ENCODE measurements at places on chromosomes 4 and X. TPM values are rescaled to one million over a fixed set of nuclear protein-coding genes. Genes with fewer than 3 reads are reported as not detected.

GRCh38 chr4:183261953-183262775 lies 57.9 kb downstream of the CLDN22 start:
- H3K4me1 ChIP-seq: no peaks in the 10 kb centered on the region
- H3K4me3 ChIP-seq: no peak overlapping the region
- H3K27me3 ChIP-seq: no peaks in the 10 kb centered on the region
- H3K36me3 ChIP-seq: peaks cover 72% of the 10 kb centered on the region

- H3K27me3 ChIP-seq: no peaks in the 10 kb centered on the region
- no peak overlapping the region for H3K27ac ChIP-seq
- no peaks in the 10 kb centered on the region for H3K4me1 ChIP-seq
- H3K36me3 ChIP-seq: no peaks in the 10 kb centered on the region
- no peak overlapping the region for H3K4me3 ChIP-seq
Observed at GRCh38 chr4:14865804-14866203, 136.5 kb upstream of the CPEB2 start.

GRCh38 chrX:70402721-70403120 lies 20.4 kb upstream of the GDPD2 start:
- no peak for DNase-seq
- H3K27ac ChIP-seq: no peak overlapping the region
- H3K27me3 ChIP-seq: no peaks in the 10 kb centered on the region
- H3K4me1 ChIP-seq: no peaks in the 10 kb centered on the region

GRCh38 chr4:174681723-174682300 lies 147.2 kb downstream of the GLRA3 start:
- no peak for DNase-seq
- no peak overlapping the region for H3K4me3 ChIP-seq
- no peak overlapping the region for H3K27ac ChIP-seq
- H3K4me1 ChIP-seq: no peaks in the 10 kb centered on the region
- no peaks in the 10 kb centered on the region for H3K36me3 ChIP-seq

- no peak for DNase-seq
- H3K36me3 ChIP-seq: peaks cover 2% of the 10 kb centered on the region
- no peak overlapping the region for H3K4me3 ChIP-seq
- H3K27me3 ChIP-seq: no peaks in the 10 kb centered on the region
Observed at GRCh38 chrX:101287402-101287801, 3.7 kb downstream of the TAF7L start.

DNA sequence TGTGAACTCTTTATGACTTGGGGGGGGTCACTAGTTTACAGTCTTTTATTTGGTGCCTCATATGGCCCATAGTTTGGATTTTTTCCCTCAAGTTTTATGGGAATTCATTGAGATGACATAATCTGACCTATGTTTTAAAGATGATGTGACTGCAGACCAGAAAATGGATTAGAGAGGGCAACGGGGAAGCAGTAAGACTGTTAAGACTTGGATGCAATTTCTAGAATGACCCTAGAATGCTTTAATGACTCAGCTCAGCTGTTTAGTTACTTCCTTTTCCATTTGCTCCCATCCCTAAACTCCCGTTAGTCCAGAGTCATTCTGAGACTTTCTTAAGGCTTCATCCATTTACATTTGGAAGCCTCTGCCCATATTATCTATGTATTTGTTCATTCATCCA lies 59.9 kb upstream of the PDGFRA start:
- no peak for DNase-seq
- H3K27ac ChIP-seq: no peak overlapping the region
- H3K27me3 ChIP-seq: no peaks in the 10 kb centered on the region
- H3K36me3 ChIP-seq: no peaks in the 10 kb centered on the region
- no peaks in the 10 kb centered on the region for H3K4me1 ChIP-seq

The GYPA gene
- not detected for total RNA-seq

- no peak overlapping the region for H3K4me3 ChIP-seq
- no peak for DNase-seq
- H3K36me3 ChIP-seq: no peaks in the 10 kb centered on the region
- no peak overlapping the region for H3K27ac ChIP-seq
- H3K4me1 ChIP-seq: no peaks in the 10 kb centered on the region
Observed at GRCh38 chr4:8069102-8069752, 89.4 kb downstream of the ABLIM2 start.

DNA sequence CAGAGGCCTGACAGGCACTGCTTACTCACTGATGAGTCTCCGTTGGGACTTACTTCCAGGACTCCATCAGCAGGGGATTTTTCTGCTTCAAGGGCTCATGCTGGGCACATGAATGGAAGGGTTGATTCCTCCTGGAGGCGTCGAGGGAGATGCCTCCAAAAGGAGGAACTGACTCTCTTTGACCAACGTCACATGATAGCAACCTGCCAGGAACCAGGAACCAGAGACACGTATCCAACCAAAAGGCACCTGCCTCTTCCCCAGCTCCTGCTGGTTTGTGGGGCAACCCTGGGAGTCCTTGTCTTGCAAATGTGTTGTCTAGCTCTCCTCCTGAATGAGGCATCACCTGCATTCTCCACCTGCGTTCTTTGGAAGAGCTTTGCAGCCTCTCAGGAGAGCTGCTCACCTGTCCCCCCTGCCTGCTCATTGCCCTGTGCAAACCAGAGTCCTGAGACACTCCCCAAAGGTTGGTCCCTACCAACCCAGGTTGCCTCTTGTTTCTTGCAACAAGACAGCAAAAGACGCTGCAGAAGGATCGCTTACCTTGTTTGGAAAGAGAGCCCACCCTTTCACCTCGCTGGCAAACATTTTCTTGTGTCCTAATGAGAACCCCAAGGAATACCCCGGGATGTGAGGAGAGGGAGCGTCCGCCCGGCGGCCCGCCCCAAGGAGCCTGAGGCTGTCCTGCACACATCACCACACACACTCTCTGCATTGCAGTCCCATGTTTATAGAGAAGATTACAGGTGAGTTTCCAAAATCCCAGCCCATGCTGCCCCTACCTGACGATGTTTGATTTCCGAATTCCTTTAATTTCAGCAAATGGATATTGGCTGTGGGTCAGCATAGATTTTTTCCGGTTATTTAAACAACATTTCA lies 30.5 kb upstream of the SHOX start:
- peak overlapping the region; percentile 35 for H3K4me3 ChIP-seq
- peaks cover 31% of the 10 kb centered on the region for H3K36me3 ChIP-seq
- H3K27ac ChIP-seq: no peak overlapping the region
- H3K4me1 ChIP-seq: no peaks in the 10 kb centered on the region
- DNase-seq: peak; percentile 76
- H3K27me3 ChIP-seq: no peaks in the 10 kb centered on the region

DNA sequence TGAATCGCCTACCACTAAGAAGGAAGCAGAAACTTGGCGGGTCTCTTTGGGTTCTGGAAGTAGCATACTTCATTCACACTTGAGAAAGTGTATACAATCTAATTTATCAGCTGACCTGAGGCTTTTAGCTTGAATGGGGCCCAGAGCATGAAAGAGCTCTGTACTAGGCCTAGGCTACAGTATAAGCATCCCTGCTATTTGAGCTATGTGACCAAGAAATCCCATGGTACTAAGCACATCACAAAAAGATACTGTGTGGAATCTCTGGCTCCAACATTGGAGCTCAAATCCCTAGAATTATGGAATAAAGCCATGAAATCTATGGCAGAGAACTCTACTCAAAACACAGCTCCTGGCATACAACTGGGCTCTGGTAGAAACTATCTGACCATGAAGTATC lies 43.9 kb upstream of the CCDC149 start:
- H3K4me1 ChIP-seq: peaks cover 6% of the 10 kb centered on the region
- no peak overlapping the region for H3K4me3 ChIP-seq
- H3K36me3 ChIP-seq: no peaks in the 10 kb centered on the region
- DNase-seq: no peak
- no peaks in the 10 kb centered on the region for H3K27me3 ChIP-seq
- H3K27ac ChIP-seq: no peak overlapping the region

GRCh38 chr4:38983291-38983690 lies 48.9 kb downstream of the TMEM156 start:
- no peak overlapping the region for H3K27ac ChIP-seq
- H3K4me1 ChIP-seq: no peaks in the 10 kb centered on the region
- H3K36me3 ChIP-seq: no peaks in the 10 kb centered on the region
- no peaks in the 10 kb centered on the region for H3K27me3 ChIP-seq
- H3K4me3 ChIP-seq: no peak overlapping the region

The OPHN1 gene
- 1.5 TPM for total RNA-seq

DNA sequence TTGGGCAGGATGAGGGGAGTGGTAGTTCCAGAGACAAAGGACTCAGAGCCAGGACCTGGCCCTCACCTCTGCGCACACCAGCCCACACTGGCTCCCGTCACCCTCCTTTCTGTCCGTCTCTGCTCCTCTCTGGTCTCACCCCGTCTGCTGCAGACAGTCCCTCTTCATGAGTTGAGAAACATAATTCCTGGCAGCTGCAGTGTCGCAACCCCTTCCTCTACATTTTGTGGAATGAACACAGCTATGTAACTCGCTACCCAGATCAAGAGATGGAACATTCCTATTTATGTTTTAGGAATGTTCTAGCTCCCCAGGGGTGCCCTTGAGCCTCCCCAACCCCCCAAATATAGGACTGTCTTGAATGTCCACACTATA lies 59.3 kb downstream of the SHROOM2 start:
- no peak for DNase-seq
- H3K27me3 ChIP-seq: no peaks in the 10 kb centered on the region
- no peak overlapping the region for H3K27ac ChIP-seq
- peaks cover 7% of the 10 kb centered on the region for H3K4me1 ChIP-seq
- H3K4me3 ChIP-seq: no peak overlapping the region
- H3K36me3 ChIP-seq: peaks cover 20% of the 10 kb centered on the region

The HGFAC gene
- total RNA-seq: 0.33 TPM

DNA sequence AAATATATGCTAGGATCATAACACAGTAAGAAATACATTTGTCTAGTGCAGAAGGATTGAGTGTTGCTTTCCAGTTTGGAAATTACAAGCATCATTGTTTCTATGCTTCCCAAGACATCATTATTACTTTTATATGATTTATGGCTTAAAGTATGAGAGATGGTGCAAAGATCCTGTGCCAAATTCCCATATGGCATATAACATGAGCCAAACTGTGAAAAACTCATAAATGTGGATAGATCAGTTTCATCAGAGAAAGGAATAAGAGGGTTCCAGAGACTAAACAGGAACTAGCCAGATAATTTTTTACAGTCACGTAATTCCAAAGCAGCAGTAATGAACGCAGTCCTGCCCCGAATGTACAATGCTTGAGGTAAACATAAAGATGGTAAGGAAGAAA lies 126.3 kb downstream of the PRDM5 start:
- no peak for DNase-seq
- no peak overlapping the region for H3K27ac ChIP-seq
- peaks cover 14% of the 10 kb centered on the region for H3K36me3 ChIP-seq
- H3K4me3 ChIP-seq: no peak overlapping the region
- H3K4me1 ChIP-seq: no peaks in the 10 kb centered on the region

The TEC gene
- 1.7 TPM for total RNA-seq

DNA sequence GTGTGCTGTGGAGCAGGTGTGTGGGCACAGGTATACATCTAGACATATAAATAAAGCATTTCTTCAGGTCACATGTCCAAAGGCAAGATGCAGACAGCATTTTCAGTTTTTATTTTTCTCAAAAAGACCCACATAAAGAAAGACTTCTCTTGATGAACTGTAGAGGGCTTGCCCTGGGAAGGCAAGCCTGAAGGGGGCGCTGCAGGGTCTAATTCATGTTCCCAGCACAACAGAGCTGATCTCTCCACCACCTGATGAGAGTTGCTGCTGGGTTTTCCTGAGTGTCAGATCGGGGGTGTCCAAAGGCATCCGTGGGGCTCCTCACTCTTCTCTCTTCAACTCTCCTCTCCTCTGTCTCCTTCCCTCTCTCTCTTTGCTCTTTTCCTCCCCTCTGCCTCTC lies 26.6 kb downstream of the ADRA2C start:
- no peaks in the 10 kb centered on the region for H3K4me1 ChIP-seq
- no peak overlapping the region for H3K27ac ChIP-seq
- 0 out of 2 replicates have a peak, but pooled peaks cover 5% of the 10 kb centered on the region for H3K36me3 ChIP-seq
- H3K27me3 ChIP-seq: no peaks in the 10 kb centered on the region
- peak; percentile 85 for DNase-seq

GRCh38 chr4:39030725-39031124 lies 1.5 kb downstream of the TMEM156 start:
- no peaks in the 10 kb centered on the region for H3K36me3 ChIP-seq
- H3K4me3 ChIP-seq: no peak overlapping the region
- no peak overlapping the region for H3K27ac ChIP-seq

DNA sequence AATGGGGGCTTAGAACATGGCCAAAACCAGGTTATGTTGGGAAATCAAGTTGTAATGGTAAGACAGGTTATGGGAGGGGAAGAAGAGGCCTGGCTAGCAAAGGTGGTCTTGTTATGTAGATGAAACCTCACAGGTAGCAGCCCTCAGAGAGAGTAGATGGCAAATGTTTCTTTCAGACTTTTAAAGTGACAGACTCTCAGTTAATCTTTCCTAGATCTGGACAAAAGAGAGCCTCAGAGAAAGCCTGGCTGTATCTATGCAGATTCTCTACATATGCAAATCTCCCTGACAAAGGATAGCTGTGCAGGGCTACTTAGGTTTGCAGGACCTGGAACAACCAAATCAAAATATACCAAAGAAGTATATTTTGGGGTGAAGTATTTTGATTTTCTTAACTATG lies 284.1 kb upstream of the AMOT start:
- peaks cover 49% of the 10 kb centered on the region for H3K36me3 ChIP-seq
- H3K27ac ChIP-seq: peak overlapping the region; percentile 53
- H3K4me1 ChIP-seq: peaks cover 10% of the 10 kb centered on the region
- no peak overlapping the region for H3K4me3 ChIP-seq

The XAGE3 gene
- total RNA-seq: not detected

- H3K27me3 ChIP-seq: 0 out of 2 replicates have a peak, but pooled peaks cover 2% of the 10 kb centered on the region
- no peak for DNase-seq
- H3K27ac ChIP-seq: no peak overlapping the region
- no peaks in the 10 kb centered on the region for H3K36me3 ChIP-seq
- peaks cover 14% of the 10 kb centered on the region for H3K4me1 ChIP-seq
- no peak overlapping the region for H3K4me3 ChIP-seq
Observed at GRCh38 chr4:184437565-184438265, 36.6 kb downstream of the IRF2 start.

The GC gene
- total RNA-seq: not detected

The RPL39 gene
- total RNA-seq: 2,033 TPM

DNA sequence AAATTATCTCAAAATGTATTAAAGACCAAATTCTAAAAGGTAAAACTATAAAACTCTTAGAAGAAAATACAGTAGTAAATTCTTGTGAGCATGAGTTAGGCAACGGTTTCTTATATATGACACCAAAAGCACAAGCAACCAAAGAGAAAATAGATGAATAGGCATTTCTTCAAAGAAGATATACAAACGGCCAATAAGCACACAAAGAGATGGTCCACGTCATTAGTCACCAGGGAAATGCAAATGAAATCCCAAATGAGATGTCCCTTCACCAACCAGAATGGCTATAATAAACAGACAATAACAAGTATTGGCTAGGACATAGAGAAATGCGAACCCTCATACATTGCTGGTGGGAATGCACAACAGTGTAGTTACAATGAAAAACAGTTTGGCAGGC lies 44.6 kb downstream of the RAB33A start:
- no peak overlapping the region for H3K27ac ChIP-seq
- no peaks in the 10 kb centered on the region for H3K27me3 ChIP-seq

GRCh38 chr4:124046190-124046589 lies 649.6 kb downstream of the SPRY1 start:
- no peaks in the 10 kb centered on the region for H3K4me1 ChIP-seq
- H3K36me3 ChIP-seq: peaks cover 8% of the 10 kb centered on the region
- H3K27ac ChIP-seq: no peak overlapping the region
- DNase-seq: no peak
- H3K27me3 ChIP-seq: no peaks in the 10 kb centered on the region

GRCh38 chr4:165415910-165416309 lies 37.1 kb downstream of the CPE start:
- no peaks in the 10 kb centered on the region for H3K36me3 ChIP-seq
- no peak overlapping the region for H3K27ac ChIP-seq
- no peaks in the 10 kb centered on the region for H3K27me3 ChIP-seq
- H3K4me1 ChIP-seq: no peaks in the 10 kb centered on the region
- no peak for DNase-seq
- no peak overlapping the region for H3K4me3 ChIP-seq
